ENCODE measurements at places on chromosomes 2 and 18. TPM values are rescaled to one million over a fixed set of nuclear protein-coding genes. Genes with fewer than 3 reads are reported as not detected.

GRCh38 chr2:64274399-64275173 lies 130.4 kb upstream of the PELI1 start:
- H3K27me3 ChIP-seq: no peaks in the 10 kb centered on the region
- no peaks in the 10 kb centered on the region for H3K36me3 ChIP-seq
- peak; percentile 23 for DNase-seq
- no peak overlapping the region for H3K4me3 ChIP-seq

DNA sequence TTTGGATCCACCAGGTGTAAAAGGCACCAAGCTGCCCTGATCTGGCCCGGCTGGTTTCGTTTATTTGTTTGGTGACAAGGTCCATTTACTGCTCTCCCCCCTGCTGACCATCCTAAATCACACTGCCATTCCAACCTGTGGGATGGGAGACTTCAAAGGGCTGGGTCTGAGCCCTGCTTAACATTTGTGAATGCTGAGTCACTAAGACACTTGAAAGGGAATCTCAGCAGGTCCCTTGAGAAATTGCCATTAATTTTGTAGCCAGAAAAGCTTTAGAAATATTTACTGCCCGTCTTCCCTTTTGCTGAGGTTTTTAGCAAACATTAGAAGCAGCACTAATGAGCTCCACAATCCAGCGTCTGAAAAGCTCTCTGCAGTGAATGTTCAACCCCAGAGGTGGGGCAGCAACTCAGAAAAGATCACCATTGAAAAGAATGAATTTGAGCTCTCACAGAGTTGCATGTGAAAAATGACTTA lies 133.8 kb downstream of the ARL4C start:
- peak; percentile 95 for DNase-seq
- H3K4me1 ChIP-seq: peaks cover 6% of the 10 kb centered on the region
- no peaks in the 10 kb centered on the region for H3K36me3 ChIP-seq
- no peaks in the 10 kb centered on the region for H3K27me3 ChIP-seq

DNA sequence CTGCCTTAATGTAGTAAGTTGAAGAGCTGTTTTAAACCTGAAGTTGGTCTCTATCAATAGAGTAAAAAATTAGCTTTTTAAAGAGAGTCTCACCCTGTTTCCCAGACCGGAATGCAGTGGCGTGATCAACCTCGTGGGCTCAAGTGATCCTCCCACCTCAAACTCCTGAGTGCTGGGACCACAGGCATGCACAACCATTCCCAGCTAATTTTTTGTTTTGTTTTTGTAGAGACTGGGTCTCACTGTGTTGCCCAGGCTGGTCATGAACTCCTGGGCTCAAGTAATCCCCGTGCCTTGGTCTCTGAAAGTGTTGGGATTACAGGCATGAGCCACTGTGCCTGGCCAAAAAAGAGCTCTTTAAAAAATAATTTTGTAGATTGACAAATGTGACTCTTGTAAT lies 40.3 kb downstream of the CRIM1 start:
- H3K4me3 ChIP-seq: no peak overlapping the region
- peaks cover 11% of the 10 kb centered on the region for H3K4me1 ChIP-seq
- H3K27ac ChIP-seq: no peak overlapping the region
- no peaks in the 10 kb centered on the region for H3K27me3 ChIP-seq
- H3K36me3 ChIP-seq: peaks cover 10% of the 10 kb centered on the region
- DNase-seq: no peak

GRCh38 chr2:196391149-196391479 lies 219.7 kb upstream of the STK17B start:
- no peaks in the 10 kb centered on the region for H3K27me3 ChIP-seq
- H3K4me1 ChIP-seq: no peaks in the 10 kb centered on the region
- no peak overlapping the region for H3K27ac ChIP-seq
- no peak overlapping the region for H3K4me3 ChIP-seq
- H3K36me3 ChIP-seq: no peaks in the 10 kb centered on the region
- no peak for DNase-seq

GRCh38 chr2:121587131-121587530 lies 56.5 kb downstream of the RNU4ATAC start:
- H3K4me3 ChIP-seq: no peak overlapping the region
- H3K4me1 ChIP-seq: no peaks in the 10 kb centered on the region
- DNase-seq: no peak
- H3K36me3 ChIP-seq: peaks cover 9% of the 10 kb centered on the region

- H3K4me1 ChIP-seq: no peaks in the 10 kb centered on the region
- H3K36me3 ChIP-seq: no peaks in the 10 kb centered on the region
- H3K27me3 ChIP-seq: no peaks in the 10 kb centered on the region
- no peak overlapping the region for H3K27ac ChIP-seq
- H3K4me3 ChIP-seq: no peak overlapping the region
- DNase-seq: peak; percentile 77
These were observed 118.9 kb upstream of the ARL5A start for GRCh38 chr2:151946899-151947812.

DNA sequence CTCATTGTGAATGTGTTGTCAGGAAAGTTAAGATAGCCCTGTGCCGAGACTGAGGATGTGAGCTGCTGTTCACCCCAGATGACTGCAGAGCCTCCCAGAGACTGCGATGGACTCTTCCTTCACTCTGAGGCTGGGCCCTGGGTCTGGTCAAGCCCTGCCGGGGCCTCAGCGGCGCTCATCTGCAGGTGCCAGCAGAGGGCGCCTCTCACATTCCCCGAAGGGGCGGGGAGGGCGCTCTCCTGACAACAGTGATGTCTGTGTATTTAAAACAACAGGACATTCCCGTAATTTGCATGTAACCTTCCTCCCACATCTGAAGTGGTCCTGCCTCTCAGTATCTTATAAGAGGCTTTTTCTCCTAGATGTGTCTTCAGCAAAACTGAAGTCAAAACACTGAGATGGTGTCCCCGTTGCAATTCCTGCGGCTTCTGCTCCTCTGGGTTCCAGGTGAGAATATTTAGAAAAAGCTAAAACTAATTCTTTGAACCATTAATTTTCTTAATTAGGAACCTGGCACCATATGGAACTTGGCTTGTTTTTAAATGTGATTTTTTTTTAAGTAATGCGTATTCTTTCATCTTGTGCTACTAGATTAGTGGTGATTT lies 1377.9 kb downstream of the RPIA start:
- peak; percentile 52 for DNase-seq
- H3K27me3 ChIP-seq: no peaks in the 10 kb centered on the region
- no peak overlapping the region for H3K4me3 ChIP-seq
- no peaks in the 10 kb centered on the region for H3K36me3 ChIP-seq
- H3K27ac ChIP-seq: no peak overlapping the region
- no peaks in the 10 kb centered on the region for H3K4me1 ChIP-seq

DNA sequence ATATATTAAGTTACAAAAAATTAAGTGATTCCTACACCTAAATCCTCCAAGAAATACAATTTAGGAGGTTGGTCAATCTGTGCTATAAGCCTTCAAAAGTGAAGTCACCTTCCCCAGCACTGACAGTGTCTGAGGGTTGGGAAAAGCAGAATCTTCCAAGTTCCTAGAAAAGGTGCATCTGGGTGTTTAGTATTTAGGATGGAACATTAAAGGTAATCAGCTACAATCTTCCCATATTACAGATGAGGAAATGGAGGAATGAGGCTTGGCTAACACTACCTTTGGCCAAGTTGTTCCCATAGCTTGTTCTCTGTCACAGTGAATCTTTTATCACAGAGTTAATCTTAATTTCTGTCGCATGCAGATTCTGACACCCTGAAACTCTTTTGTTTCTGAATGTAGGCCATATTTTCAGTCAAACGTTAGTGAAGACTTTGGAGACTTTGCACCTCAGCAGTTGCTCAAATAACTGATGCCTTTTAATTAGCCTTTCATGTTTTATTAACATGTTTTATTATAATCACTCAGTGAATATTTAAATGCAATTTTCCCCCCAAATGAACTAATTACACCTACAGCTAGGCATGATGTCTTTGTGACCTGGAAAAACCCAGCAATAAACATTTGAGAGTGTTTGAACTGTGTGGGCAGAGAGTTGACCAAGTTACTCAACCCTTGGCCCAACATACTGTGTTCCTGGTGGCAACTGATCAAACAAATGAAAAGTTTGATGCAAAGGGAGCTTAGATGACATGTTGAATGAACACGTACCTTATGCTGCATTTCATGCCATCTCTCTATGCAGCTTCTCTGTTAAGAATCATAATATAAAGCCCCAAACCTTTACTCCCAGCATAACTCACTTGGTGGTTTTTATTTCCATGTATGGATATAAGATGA lies 17.6 kb downstream of the FN1 start:
- peak overlapping the region; percentile 69 for H3K4me3 ChIP-seq
- no peaks in the 10 kb centered on the region for H3K27me3 ChIP-seq
- no peak for DNase-seq
- peaks cover 71% of the 10 kb centered on the region for H3K36me3 ChIP-seq

DNA sequence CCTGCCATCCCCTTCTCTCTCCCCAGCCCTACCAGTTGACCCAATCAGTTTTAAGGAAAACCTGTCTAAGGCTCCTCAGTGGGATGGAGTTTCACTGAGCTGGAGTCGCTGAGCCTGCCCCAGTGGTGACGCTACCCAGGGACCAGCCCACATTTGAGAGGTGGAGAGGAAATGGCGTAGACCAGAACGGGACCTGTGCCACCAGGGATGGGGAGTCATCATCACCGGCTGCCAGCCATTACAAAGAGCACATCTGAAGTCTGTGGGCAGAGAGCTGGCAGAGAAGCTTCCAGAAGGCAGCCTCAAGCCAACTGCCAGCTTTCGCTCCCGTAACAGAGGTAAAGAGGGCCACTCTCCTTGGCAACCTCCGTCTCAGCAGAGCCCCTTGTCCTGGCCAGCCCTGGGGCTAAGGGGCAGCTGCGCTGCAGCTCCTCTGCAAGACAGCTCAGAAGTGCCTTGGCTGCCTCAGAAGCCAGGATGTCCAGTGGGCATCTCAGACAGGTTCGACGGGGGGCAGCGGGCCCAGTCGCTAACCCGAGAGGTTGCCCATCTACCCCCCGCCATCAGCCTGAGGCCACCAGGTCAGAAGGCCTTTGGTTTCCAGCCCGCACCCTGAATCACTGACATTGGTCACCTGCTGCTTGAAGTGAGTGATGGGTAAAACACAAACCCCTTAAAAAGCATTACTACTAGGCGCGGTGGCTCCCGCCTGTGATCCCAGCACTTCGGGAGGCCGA lies 15.4 kb downstream of the SDC1 start:
- peak; percentile 41 for DNase-seq
- H3K27ac ChIP-seq: no peak overlapping the region
- H3K4me1 ChIP-seq: peaks cover 36% of the 10 kb centered on the region
- no peak overlapping the region for H3K4me3 ChIP-seq
- H3K27me3 ChIP-seq: no peaks in the 10 kb centered on the region

GRCh38 chr2:166632616-166633015 lies 138.6 kb upstream of the SCN7A start:
- DNase-seq: peak; percentile 41
- no peak overlapping the region for H3K4me3 ChIP-seq
- H3K4me1 ChIP-seq: no peaks in the 10 kb centered on the region

DNA sequence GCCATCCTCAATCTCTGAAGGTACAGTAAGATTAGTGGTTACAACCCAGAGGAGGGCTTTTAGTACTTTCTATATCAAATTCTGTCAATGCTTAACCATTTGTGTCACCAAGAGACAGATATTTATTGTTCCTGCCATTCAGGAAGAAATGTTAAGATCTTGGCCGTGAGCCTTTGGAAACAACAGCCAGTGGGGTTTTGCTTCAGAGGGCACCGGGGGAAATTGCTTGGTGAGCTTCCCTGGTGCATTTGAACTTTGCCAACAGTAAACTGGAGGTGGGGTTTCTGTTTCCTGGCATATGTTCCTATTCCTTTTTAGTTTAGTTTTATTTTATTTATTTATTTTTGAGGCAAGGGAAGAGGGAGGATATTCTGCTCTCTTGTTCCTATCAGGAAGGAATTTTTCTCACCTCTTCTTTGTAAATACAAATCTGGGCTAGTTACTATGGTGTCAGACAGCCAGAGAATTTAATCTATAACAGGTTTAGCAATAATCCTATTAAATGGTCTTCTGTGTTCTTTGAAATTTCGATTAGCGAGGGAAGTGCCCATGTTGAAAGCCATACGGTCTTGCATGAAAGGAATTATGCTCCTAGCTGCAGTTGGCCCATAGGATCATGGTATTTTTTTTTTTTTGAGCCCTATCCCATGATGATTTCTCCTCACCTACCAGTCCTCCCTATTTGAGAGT lies 95.7 kb downstream of the MAIP1 start:
- peak; percentile 58 for DNase-seq
- peak overlapping the region; percentile 11 for H3K4me3 ChIP-seq
- H3K27me3 ChIP-seq: no peaks in the 10 kb centered on the region
- peak overlapping the region; percentile 26 for H3K27ac ChIP-seq
- peaks cover 14% of the 10 kb centered on the region for H3K4me1 ChIP-seq

GRCh38 chr2:174259981-174260380 lies 11.6 kb upstream of the OLA1 start:
- DNase-seq: no peak
- no peak overlapping the region for H3K4me3 ChIP-seq
- no peaks in the 10 kb centered on the region for H3K4me1 ChIP-seq
- H3K36me3 ChIP-seq: no peaks in the 10 kb centered on the region
- H3K27ac ChIP-seq: no peak overlapping the region

- no peaks in the 10 kb centered on the region for H3K36me3 ChIP-seq
- DNase-seq: no peak
- no peaks in the 10 kb centered on the region for H3K27me3 ChIP-seq
- no peak overlapping the region for H3K4me3 ChIP-seq
These were observed 210.6 kb downstream of the CAMKMT start for GRCh38 chr2:44572196-44572900.

DNA sequence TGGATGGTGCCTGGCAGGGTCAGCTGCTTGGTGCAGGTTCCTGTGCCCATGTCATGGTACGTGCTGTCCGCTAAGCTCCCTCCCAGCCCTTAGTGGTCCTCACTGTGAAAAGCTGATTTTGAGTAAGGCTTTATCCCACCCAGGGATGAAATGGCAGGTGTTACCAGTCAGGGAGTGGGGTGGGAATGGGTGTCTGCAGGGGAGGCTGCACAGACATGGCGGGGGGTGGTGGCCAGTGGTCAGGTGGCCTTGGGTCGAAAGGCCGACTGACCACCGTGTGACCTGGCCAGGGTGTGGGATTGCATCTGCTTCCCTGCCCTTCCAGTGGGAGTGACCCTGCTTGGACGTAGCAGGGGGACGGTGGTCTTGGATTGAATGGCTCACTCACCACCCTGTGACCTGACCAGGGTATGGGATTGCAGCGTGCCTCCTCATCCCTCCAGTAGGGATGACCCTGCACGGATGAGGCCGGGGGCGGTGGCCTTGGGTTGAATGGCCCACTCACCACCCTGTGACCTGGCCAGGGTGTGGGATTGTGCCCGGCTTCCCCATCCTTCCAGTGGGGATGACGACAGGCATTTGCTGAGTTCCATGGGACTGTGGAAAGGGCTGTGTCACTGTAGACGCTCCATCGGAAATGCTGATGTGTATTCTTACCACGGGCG lies 29.8 kb downstream of the AGAP1 start:
- H3K27ac ChIP-seq: no peak overlapping the region
- H3K4me3 ChIP-seq: no peak overlapping the region
- no peaks in the 10 kb centered on the region for H3K27me3 ChIP-seq
- no peaks in the 10 kb centered on the region for H3K4me1 ChIP-seq

- H3K36me3 ChIP-seq: no peaks in the 10 kb centered on the region
- no peaks in the 10 kb centered on the region for H3K27me3 ChIP-seq
- no peaks in the 10 kb centered on the region for H3K4me1 ChIP-seq
- no peak overlapping the region for H3K4me3 ChIP-seq
- DNase-seq: no peak
- H3K27ac ChIP-seq: no peak overlapping the region
These were observed 70.8 kb downstream of the KCNE4 start for GRCh38 chr2:223122781-223123180.

GALNT14 gene
- 2.1 TPM for total RNA-seq

WDR75 gene
- 81.3 TPM for total RNA-seq

SKOR2 gene
- 0.18 TPM for total RNA-seq

CNTNAP5 gene
- 8.2 TPM for total RNA-seq

SATB2 gene
- total RNA-seq: 2.4 TPM

AGXT gene
- total RNA-seq: 0.18 TPM

HES6 gene
- total RNA-seq: 19.1 TPM

SYT4 gene
- total RNA-seq: 0.82 TPM
